ENCODE measurements at places on chromosomes 11 and 22. TPM values are rescaled to one million over a fixed set of nuclear protein-coding genes. Genes with fewer than 3 reads are reported as not detected.

GRCh38 chr22:32866953-32867352 is 65.4 kb downstream of the TIMP3 start:
- DNase-seq: no peak

GRCh38 chr11:2951231-2952110 is 22.3 kb upstream of the PHLDA2 start:
- DNase-seq: no peak

DNA sequence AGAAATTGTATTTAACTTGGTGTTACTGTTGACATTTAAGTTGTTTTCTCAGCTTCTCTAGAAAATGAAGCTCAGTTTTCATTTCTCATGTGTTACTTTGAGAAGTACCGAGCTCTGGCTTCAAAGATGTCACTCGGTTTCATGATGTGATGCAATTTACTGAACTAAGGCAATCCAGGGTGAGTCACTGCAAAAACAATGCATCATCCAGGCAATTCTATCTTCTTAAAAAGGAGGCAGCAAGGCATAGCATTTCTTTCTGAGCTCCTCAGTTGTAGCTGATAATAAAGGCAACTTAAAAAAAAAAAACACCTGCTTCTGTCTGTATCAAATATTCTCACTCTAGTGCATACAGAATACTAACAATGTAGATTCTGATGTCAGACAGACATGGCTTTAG is 91.1 kb upstream of the KCNA4 start:
- DNase-seq: no peak

GRCh38 chr11:6611092-6611962 is 689 bp downstream of the TAF10 start:
- no peak for DNase-seq

DNA sequence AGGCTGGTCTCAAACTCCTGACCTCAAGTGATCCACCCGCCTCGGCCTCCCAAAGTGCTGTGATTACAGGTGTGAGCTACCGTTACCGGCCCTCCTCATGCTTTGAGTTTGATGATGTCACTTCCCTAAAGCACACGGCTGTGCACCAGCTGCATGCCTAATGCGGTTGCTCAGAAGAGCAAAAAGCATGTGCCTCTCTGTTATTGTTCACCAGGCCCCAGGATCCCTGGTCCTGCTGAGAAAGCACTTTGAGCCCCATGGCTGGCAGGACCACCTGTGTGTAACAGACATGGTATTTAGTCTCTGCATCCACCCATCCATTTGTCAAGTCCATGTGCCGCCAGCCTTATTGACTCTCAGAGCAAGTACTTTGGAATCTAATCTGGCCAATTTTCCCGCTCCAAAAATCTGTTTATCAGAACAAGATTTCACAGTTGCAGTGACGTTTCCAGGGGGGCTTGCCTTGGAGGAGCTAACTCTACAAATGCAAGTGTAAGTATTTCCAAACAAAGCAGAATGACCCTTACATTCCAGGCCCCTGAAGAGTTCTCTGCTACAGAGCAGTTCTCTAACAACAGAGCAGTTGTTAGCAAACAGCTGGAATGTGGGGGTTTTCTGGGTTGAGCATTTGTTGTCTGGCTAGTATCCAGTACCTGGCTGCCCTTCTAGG is 89.4 kb downstream of the LDLRAD3 start:
- no peak for DNase-seq

DNA sequence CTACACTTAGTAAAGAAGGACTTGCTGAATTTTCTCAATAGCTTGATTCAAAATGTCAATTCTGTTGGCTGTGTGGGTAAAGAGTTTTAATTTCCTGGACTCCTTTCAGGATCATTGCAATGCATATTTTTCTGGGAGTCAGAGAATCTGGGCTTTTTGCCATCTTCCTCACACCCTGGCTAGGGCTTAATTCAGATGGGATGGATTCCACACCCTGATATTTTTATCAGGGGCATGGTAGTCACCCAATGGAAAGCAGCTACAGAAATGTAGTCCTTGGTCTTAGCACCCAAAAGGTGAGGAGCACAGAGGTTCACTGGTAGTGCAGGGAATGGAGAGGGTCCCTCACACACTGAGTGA is 79.3 kb downstream of the SGSM3 start:
- DNase-seq: no peak

Gene MS4A3
- total RNA-seq: not detected

Gene HEPHL1
- not detected for total RNA-seq

Gene WNT7B
- total RNA-seq: 14.2 TPM

Gene CKAP5
- total RNA-seq: 253 TPM

Gene OR5B21
- total RNA-seq: not detected
